Stimulated activated CD4-positive, alpha-beta T cell treated with anti-CD3 and anti-CD28 coated beads, TNF-alpha, amount 100 ng/mL, for 1 hour (primary cell): ENCODE measurements at places on chromosomes 6 and 20.
A peak's percentile ranks its signal among the peaks of the same experiment; 100 is the strongest.

- no peak for DNase-seq
Observed at GRCh38 chr6:105844275-105844883, 241.8 kb upstream of the PRDM1 start.

- DNase-seq, result no peak
Observed at GRCh38 chr20:59662856-59663512, 58.6 kb downstream of the PHACTR3 start.

DNA sequence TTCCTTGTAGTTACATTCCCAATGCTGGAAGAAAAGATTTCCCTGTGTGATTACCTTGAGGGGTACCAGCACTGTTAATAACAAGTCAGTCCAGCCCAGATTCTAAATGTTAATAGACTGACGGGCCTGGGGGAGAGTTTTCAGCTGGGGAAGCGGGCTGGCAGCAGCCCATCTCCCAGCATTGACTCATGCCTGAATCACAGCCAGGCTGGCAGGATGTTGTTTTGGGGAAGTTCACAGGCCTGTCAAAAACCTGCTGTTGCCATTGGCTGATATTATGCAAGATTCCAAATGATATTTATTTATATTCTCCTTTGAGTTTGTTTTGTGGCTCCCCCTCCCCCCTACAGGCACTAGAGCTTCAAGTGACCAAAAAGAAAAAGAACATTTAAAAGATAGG lies 213.9 kb upstream of the CNR1 start:
- no peak for DNase-seq

- no peak for DNase-seq
Observed at GRCh38 chr6:16901306-16901705, 140.0 kb upstream of the ATXN1 start.

DNA sequence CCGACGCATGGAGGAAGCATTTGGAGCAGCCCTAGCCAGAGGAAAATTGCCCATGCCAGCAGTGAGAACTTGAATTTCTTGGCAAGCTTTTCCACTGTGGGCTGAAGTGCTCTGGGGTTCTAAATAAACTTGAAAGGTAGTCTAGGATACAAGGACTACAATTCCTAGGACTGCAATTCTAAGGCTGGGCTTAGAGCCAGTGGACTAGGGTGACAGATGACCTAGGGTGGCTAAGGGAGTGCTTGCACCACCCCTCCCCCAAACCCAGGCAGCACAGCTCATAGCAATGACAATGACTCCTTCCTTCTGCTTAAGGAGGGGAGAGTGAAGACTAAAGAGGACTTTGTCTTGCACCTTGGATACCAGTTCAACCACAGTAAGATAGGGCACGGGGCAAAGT lies 122.3 kb downstream of the THBS2 start:
- DNase-seq, result no peak

- DNase-seq, result no peak
Observed at GRCh38 chr6:118876198-118876597, 17.8 kb upstream of the ASF1A start.

GRCh38 chr6:26455357-26455970 lies 2.3 kb upstream of the BTN2A1 start:
- DNase-seq, result no peak

GRCh38 chr6:144729502-144729901 lies 444.4 kb downstream of the UTRN start:
- DNase-seq, result no peak

- peak; percentile 50 for DNase-seq
Observed at GRCh38 chr6:41941280-41942066, at the start of gene CCND3. TSS of gene CCND3 (minus strand) at chr6:41941808. CDS start at chr6:41941649, 159 bp downstream.

GRCh38 chr6:121884091-121884490 lies 448.6 kb downstream of the GJA1 start:
- DNase-seq, result no peak

- no peak for DNase-seq
Observed at GRCh38 chr20:11544029-11544678, 373.5 kb upstream of the BTBD3 start.

DNA sequence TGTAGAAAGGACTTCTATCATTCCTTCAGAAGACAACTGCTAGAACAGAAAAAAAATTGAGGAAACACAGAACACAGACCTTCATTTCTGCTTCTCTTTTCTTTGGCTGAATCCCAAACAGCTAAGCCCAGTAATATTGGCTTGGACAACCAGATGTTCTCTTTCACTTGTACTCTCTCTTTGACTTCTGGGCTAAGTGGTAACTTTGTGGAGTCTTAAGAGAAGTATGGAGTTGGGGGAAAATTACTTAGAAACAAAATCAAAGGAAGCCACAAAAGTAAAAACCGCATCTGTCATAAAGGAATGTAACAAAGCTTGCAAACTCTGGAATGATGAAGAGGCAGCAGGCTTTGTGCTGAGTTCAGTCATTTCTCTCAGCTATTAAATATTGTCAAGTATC lies 587.5 kb downstream of the CBLN4 start:
- no peak for DNase-seq

DNA sequence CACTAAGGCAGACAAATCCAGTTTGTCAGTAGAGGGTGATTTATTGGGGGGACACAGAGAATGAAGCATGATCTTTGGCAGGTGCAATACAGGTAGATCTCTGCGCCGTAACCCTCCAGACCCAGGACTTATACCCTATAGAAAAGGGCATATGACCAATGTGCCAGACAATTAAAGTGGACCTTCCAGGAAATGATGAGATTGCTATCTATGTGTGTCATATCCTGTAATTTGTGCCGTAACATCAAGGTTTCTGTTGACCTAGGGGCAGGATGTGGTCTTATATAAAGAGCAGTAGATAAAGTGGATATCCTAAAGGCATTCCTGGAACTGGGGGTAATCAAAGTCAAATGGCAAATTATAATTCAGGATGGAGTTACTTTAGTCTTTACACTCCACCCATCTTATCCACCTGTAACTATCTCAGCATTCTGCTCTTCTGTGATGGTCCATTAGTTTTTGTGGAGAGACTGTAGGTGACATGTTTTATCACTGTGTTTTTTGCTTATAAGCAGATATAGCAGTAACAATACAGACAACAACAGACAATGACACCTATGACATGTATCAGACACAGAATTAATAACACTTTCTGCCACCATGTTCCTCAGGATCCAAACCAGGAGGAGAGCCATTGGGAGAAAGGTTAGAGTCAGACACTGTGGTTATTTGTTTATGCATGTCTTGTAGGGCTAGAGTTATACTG lies 43.1 kb upstream of the ZNF337 start:
- no peak for DNase-seq

DNA sequence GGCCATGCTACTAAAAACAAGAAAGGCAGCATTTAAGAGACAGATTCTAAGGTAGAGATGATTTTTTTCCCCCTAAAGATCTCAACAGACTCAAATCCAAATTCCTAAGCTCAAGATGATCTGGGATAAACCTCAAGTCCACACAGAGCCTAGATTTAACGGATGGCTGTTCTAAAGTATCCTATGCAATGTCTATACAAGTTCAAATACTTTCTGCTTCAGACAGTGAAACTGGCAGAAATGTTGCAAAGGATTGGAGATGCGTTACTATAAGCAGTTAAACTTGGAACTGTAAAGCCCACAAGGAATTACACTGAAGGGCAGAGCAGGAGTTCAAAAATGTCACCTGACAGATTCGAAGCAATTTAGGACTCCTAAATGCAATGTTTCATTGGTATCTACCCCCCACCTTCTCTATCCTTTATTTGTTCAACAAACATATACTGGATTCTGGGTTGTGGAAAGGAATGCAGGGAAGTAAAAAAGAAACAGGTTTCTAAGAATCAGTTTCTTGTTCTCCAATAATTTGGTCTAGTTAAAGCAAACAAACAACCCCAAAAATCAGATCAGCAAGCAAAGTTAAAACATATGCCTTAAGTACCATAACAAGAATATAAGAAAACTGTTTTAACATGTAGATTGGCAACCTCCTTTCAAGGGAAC lies 1.6 kb downstream of the DNAAF9 start:
- no peak for DNase-seq

GRCh38 chr20:21523895-21524294 lies 10.0 kb upstream of the NKX2-2 start:
- no peak for DNase-seq

- peak; percentile 40 for DNase-seq
Observed at GRCh38 chr6:149834513-149835481, 29.4 kb downstream of the LRP11 start.

DNA sequence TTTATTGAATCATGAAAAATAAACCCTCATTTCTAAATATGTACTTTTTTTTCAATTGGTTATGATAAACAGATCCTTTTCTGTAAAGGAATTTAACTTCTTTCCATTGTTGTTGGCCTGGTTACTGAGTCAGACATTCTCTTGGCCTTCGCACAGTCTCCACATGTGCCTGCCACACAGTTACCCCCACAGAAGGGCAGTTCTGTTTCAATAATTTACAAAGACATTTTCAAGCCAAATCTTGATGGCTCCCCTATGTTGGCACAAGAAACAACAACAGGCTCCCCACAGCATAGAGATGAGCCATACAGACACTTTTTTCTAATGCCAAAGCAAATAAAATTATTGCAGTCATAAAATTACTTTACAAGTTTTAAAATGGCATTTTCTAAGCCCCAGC lies 55.6 kb upstream of the BEND6 start:
- no peak for DNase-seq

DNA sequence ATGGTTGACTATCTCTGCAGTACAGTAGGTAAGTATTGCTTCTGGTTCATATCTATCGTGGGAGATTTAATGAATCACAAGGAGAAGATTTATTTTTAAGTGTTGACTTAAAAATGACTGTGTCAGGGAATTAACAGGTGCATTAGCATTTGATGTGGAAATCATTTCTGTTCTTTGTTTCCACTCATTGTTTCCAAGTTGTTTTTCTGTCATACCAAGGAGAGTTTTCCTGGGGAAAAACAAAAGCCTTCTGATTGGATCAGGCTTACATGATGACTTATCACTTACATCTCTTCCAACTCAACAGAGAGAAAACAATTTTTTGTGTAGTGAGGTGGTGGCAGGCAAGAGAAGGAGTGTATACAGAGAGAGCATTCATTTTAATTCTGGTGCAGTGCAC lies 686.4 kb downstream of the HTR1B start:
- no peak for DNase-seq

DNA sequence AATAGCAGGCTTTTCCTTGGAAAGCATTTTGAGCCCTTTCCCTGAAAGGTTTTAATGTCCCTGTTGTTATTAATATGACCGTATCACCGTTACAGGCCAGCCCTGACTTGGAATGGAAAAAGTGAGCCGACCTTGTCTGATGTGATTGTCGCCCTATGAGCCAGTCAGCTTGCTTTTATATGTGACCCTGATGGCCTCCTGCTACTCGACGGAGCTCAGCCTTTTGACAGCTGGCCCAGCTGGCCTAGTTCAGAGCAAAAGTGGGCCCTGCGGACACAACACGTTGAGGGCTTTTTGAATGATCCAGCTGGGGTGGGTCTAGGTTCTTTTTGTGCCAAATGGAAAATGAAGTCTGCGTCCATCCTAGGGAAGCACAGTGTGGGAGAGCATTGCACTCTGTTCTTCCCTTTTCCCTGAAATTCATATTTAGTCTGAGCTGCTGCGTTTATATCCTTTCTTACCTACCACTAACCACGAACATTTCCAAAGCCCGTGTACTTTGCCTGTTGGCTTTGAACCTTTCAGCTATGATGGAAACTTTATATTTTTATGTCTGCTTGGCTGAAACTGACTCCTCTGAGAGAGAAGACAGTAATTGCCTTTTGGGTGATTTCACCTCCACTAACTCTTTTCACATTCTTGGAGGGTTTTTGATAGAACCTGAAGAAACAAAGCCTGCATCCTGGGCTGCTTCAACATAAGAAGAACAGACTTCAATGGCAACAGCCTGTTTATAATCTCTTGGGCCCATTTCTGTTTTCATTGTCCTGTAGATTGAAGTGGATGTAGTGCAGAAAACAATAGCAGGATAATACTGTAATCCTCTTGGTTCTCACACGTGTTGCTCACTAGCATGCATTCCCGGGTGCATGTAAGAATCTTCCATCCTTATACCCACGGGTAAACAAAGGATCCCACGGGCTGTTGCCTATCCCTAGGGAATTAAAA lies 121.8 kb upstream of the HDGFL1 start:
- DNase-seq, result no peak

- DNase-seq, result no peak
Observed at GRCh38 chr6:82040405-82041221, 206.9 kb downstream of the IBTK start.

- peak; percentile 22 for DNase-seq
Observed at GRCh38 chr6:35687658-35688604, 784 bp downstream of the FKBP5 start.

- no peak for DNase-seq
Observed at GRCh38 chr6:121666814-121667213, 231.4 kb downstream of the GJA1 start.

GRCh38 chr20:55172310-55173002 lies 697.1 kb downstream of the DOK5 start:
- DNase-seq, result no peak

- DNase-seq, result no peak
Observed at GRCh38 chr6:150496629-150497028, 103.1 kb upstream of the PLEKHG1 start.
